ENCODE measurements at places on chromosomes 2 and 18.

GRCh38 chr18:75201282-75202270 is 7.4 kb downstream of the PTGR3 start:
- DNase-seq: no peak

DNA sequence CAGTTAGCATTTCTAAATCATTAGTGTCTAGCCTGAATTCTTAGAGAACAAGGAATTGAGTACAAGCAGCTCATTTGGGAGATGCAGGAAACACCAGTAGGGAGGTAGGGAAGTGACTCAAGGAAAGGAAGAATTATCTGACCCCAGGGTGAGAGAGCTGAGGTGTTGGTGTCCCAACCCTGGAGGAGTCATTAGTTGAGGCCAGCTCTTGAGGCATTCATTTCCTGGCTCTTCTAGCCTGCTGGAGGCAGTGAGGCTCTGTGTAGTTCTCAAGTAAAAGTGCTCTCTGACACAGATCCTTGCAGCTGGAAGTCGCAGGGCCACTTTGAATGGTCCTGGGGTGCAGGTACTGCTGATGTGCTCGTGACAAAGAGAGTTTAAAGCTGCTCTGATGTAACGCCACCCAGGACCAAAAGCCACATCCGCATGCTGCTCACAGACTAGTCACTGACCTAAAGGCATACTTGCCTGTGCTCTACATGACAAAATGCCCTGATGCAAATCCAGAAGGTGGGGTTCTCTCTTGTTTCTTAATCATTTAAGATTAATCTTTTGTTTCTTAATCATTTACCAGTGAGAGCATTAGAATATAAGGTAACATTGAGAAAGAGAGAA is 299.5 kb upstream of the LYPD1 start:
- no peak for DNase-seq

- DNase-seq: no peak
Observed at GRCh38 chr2:189393440-189394111, 47.7 kb upstream of the WDR75 start.

GRCh38 chr2:16411788-16412187 is 253.8 kb downstream of the CYRIA start:
- no peak for DNase-seq

- no peak for DNase-seq
Observed at GRCh38 chr2:95317665-95318425, 20.7 kb downstream of the KCNIP3 start.

- no peak for DNase-seq
Observed at GRCh38 chr2:25981596-25982272, 563 bp downstream of the KIF3C start.

DNA sequence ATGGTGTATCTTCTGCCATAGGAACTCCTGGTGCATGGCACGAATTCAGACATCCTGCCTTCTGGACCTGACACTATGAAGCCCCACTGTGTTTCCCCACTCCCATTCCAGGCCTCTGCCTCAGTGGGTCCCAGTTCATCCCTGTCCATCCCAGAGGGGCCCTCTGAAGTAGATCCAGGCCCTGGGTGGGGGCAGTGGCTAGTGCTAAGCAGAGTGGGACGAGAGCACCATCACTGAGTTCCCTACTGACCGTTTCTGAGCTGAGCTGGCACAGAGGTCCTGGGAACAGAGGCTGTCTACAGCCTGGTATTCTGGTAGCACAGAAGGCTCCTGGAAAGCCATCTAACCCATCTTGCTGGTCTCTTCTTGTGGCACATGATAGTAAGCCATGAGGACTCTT is 54.0 kb downstream of the ATOH8 start:
- DNase-seq: no peak

DNA sequence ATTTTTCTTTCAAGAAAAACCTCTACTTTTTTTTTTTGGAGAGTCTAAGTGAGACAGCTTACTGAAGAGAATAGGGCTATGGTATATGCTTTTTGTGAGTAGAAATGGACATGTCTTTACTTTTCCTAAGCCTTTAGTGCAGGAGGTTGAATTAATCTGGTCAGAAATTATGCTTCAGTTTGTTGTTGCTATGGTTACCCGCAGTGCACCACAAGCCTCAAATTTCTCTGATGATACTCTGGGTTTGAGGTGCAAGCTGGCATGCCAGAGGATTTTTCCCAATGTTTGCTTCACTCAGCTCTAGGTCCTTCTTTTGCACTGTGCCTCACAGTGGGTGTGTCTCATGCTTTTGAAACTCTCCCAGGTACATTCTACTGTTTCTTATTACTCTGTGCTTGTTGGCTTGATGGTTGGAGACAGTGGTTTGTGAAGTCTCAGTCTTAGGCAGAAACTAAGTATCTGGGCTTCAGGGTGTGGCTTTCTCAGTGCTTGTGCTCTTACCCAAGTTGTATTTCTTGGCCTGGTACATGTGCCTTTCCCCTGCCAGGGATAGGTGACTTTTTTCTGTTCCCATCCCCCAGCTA is 278.3 kb downstream of the RBM43 start:
- no peak for DNase-seq

DNA sequence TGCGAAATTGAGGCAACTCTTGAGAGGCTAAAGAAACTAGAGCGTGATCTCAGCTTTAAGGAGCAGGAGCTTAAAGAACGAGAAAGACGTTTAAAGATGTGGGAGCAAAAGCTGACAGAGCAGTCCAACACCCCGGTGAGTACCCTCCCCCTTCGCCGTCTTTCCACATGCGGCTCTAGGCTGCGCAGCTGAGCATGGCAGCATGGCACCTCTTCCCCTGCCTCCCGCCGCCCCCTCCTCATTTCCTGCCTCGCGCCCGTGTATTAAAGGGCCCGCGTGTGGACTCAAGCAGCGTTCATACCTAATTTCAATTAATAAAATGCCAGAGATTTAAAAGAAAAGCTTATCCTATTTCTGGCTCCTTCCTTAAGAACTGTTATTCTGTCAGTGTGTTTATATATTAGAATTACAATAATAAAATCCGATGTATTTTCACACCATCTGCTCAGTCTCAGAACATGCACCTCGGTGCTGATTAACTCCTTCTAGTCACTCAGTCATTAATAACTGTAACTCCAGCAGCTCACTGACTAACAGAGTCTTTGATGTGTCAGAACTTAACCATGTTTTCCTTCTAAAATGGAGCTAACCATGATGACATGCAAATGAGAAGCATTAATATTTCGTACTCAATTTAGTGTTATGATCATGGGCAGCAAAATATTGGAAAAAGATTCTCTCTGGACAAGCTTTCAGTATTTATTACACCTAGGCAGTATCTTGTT is 137.4 kb upstream of the CDCA7 start:
- DNase-seq: no peak

DNA sequence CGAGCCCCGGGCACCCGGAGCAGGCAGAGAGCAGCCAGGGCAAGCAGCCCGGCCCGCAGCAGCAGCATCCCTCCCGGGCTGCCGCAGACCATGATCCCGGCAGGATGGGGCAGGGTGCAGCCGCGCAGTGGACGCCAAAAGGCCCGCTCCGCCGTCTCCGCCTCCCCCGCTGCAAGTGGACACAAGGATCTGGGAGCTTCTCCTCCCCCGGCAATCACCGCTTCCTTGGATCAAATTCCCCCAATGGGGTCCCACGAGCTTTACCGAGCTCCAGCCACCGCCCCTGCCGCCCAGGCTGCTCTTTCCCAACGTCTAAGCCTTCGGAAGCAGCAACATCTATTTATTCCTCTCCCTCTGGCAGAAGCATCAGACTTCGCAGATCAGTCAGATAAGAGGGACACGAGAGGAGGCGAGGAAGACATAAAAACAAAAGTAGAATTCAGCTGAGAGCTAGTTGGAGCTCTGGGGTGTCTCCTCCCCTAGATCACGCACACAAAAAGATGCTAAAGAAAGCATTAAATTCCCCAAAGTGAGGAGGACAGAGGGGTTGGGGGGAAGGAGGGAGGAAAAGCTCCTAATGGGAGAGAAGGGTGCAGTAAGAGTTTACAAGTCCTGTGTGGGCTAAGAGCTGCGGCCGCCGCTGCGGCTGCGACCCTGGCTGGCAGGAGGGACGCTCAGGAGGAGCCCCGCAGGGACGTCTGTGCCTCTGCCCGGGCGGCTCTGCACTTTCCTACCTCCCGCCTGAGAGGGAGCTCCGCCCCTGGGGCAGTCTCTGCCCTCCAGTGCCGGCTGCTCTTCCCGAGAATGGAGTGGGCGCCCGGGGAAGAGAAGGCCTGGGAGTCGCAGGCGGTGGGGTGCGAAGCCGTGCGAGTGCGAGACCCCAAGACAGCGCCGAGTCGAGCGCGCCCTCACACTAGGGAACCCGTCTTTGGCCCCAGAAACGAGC is at the start of gene FRZB:
FRZB (minus strand) TSS at position 177 of the 946 bp plus-strand sequence; CDS start at position 92, 85 bp downstream.
- DNase-seq: no peak

GRCh38 chr2:79368116-79368630 is 144.7 kb upstream of the CTNNA2 start:
- no peak for DNase-seq

GRCh38 chr18:74511823-74512222 is 15.7 kb downstream of the CNDP2 start:
- no peak for DNase-seq

DNA sequence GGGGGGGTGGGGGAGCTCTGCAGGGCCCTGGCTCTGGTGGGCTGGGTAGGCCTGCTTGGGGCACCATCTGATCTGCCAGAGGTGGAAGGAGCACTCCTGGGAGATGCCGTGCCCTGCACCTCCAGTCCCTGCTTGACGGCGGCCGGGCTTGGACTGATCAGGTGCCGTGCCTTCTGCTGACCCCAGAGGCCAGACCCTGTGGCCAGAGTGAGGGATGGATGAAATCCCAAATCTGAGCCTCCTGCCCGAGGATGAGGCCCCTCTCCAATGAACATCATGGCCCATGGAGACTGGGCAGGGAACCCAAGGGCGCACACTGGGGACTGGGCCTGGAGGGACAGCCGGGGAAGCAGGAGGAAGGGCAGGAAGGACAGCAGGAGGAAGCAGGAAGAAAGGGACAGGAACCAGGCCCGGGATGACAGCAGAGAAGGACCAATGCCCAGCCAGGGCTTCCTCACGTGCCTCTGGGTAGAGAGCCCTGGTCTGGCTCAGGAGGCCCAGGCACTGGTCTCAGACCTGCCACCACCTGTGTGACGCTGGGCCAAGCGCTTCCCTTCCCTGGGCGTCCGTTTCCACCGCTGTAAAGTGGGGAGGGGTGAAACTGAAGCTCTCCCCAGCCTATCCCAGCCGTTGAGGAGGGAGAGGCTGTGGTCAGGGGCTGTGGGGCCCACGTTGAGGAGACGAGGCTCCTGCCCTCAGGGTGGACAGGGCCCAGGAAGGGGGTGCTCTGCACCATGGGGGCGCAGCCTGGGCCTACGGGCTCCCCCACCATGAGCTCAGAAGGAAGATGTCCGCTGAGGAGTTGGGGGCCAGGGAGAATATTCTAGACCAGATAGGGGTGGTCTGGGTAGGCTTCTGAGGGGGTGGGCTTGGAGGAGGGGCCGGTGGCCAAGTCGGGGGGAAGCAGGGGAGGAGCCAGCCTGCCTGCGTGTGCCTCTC is 1.0 kb upstream of the GPR35 start:
- DNase-seq: no peak

- DNase-seq: peak; percentile 25
Observed at GRCh38 chr2:219178377-219179175, 501 bp downstream of the RETREG2 start.

DNA sequence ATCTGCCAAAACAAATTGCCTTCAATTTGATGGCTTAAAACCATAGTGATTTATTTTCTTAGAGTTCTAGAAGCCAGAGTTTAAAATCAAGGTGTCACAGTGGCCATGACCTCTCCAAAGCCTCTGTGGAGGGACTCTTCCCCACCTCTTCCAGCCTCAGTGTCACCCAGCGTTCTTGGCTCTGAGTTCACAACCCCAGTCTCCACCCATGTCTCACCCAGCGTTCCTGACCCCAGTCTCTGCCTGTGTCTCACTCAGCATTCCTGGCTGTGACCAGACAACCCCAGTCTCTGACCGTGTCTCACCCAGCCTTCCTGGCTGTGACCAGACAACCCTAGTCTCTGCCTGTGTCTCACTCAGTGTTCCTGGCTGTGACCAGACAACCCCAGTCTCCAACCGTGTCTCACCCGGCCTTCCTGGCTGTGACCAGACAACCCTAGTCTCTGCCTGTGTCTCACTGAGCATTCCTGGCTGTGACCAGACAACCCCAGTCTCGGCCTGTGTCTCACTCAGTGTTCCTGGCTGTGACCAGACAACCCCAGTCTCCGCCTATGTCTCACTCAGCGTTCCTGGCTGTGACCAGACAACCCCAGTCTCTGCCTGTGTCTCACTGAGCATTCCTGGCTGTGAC is 299.3 kb downstream of the GALR1 start:
- DNase-seq: no peak

- no peak for DNase-seq
Observed at GRCh38 chr2:8522687-8523086, 159.2 kb upstream of the ID2 start.

- no peak for DNase-seq
Observed at GRCh38 chr18:37294951-37295350, 270.6 kb downstream of the CELF4 start.

DNA sequence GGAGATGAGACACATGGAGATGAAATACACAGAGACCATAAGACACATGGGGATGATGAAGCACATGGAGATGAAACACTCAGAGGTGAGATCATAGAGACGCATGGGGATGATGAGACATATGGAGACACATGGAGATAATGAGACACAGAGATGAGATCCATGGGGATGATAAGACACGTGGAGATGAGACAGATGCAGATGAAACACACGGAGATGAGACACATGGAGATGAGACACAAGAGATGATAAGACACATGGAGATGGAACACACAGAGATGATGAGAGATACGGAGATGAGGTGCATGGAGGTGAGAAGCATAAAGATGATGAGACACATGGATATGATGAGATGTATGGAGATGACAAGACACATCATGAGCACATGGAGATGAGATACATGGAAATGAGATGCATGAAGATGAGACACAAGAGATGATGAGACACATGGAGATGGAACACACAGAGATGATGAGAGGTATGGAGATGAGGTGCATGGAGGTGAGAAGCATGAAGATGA is 276.7 kb downstream of the MYT1L start:
- DNase-seq: no peak

GRCh38 chr2:181389524-181389923 is 67.7 kb upstream of the ITGA4 start:
- DNase-seq: no peak

GRCh38 chr2:8065191-8065590 is 616.7 kb upstream of the ID2 start:
- DNase-seq: no peak

GRCh38 chr2:38185012-38185491 is 109.1 kb upstream of the CYP1B1 start:
- DNase-seq: no peak

GRCh38 chr2:165293440-165294420 is 54.5 kb downstream of the SCN2A start:
- DNase-seq: peak; percentile 21

DNA sequence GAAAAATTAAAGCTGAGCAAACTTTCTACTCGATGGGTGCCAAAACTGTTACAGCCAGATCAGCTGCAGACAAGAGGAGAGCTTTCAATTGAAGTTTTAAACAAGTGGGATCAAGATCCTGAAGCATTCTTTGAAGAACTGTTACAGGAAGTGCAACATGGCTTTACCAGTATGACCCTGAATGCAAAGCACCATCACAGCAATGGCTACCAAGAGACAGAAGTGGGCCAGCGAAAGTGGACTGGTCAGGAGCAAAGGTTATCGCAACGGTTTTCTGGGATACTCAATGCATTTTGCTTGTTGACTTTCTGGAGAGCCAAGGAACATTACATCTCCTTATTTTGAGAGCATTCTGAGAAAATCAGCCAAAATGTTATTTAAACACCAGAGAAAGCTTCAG is 9.1 kb upstream of the SERPINB5 start:
- no peak for DNase-seq
